ENCODE measurements at places on chromosomes 2 and 18. TPM values are rescaled to one million over a fixed set of nuclear protein-coding genes. Genes with fewer than 3 reads are reported as not detected.

SH3RF3 gene
- 0.20 TPM for polyA plus RNA-seq

DNA sequence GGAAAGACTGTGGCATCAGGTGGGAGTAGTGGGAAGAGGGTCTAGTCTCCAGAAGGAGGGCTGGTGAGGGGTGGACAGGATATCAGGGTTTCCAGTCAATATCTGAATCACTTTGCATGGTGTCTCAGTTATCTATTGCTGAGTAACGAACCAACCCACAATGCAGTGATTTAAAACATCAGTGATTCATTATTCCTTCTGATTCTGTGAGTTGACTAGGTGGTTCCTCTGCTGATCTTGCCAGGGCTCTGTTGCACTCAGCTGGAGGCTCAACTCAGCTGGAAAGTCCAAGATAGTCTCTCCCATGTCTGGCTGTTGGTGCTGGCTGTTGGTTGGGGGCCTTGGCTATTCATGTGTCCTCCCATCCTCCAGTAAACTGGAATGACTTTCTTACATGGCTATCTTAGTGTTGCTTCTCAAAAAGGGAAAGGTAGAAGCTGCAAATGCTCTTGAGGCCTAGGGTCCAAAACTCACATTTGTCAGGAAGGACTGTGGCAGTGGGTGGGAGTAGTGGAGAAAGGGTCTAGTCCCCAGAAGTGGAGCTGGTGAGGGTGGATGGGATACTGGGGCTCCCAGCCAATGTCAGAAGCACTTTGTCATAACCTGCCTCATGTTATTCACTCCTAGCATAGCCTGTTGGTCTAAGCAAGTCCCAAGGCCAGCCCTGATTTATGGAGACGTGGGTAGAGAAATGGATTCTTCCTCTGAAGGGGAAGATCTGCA, 13.9 kb downstream of the IL1F10 start:
- DNase-seq, result peak; percentile 39

GRCh38 chr2:110716959-110717645, 15.3 kb upstream of the ACOXL start:
- no peak for DNase-seq

DNA sequence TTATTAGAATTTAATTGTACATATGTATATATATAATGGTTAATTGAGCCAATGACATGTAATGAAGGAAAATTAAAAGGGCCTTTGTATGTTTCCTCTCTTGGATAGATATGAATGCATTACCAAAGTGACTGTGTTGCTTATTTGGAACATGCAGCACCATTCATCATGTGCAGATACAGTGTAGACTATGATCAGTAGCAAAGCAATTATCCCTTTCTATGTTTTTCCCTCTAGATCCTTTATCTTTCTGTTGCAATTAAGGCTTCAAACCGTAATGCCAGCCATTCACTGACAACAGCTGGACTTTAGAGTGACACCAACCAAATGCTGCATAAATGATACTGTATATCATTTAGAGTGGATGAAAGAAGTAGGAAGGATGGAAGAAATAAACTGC, 565.2 kb downstream of the NRXN1 start:
- no peak for DNase-seq

POLE4 gene
- polyA plus RNA-seq, result 34.3 TPM

GRCh38 chr2:7016601-7017211, 99.5 kb downstream of the RNF144A start:
- no peak for DNase-seq
